ENCODE measurements at places on chromosomes 7 and 10. TPM values are rescaled to one million over a fixed set of nuclear protein-coding genes. Genes with fewer than 3 reads are reported as not detected.

Gene TSPAN12
- not detected for total RNA-seq

- DNase-seq = no peak
These were observed 5.3 kb upstream of the COL1A2 start for GRCh38 chr7:94389381-94389780.

- no peak for DNase-seq
These were observed 1.5 kb downstream of the TMEM184A start for GRCh38 chr7:1554333-1555045.

DNA sequence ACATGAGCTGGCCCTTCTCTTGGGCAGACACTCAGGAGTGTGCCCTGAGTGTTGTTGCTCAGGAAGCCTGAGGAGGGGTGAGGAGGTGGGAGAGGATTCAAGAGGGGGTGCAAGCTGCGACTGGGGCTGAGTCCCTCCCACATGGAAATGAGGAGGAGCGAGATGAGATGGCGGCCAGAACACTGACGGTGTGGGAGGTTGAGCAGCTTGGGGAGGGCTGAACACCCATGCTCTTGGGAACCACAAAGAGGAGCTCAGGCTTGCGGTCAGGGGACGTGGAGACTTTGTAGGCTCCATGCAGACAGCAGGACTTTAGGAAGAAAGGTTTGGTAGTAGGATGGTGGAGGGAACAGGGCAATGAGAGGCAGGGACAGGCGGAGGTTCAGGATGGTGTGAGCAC is 163.2 kb upstream of the SHH start:
- no peak for DNase-seq

DNA sequence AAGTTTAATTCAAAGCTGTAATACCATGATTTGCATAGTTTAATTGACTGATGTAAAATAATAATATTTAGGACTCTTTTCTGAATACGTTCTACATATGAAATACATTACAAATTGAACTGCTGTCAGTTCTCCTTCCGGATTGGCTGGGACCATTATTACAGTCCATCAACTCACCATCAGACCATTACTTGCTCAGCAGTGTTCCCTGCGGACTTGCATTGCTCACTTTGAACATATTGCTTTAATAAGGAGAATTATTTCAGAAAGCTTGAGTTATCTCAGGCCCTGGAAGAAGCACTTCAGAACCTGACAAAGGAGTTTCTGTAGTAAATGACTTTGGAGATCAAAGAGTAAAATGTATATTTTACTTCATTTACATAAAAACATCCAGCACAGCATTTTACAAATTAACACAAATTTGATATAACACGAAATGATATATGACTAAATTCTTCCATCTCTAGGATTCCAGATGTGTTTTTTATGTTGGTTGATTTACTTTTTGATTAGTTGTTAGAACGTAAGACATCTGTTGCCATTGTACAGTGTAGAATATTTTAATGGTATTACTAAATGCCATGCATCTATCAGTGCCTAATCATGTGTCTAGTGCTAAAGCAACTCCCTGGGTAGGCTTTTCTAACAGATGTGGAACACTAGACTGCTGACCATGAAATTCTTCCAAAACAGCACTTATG is 418.5 kb upstream of the SEMA3A start:
- no peak for DNase-seq

Gene NPFFR1
- total RNA-seq = not detected

- no peak for DNase-seq
These were observed 19.5 kb downstream of the EVX1 start for GRCh38 chr7:27262121-27262520.

- no peak for DNase-seq
These were observed 85.8 kb downstream of the CTNNA3 start for GRCh38 chr10:67609996-67610793.

GRCh38 chr10:18542832-18543231 is 108.6 kb downstream of the NSUN6 start:
- no peak for DNase-seq

Gene EPHB4
- 8.9 TPM for total RNA-seq

GRCh38 chr7:96823274-96823673 is 113.6 kb upstream of the SEM1 start:
- DNase-seq = no peak

GRCh38 chr10:104546756-104547155 is 94.3 kb upstream of the SORCS3 start:
- no peak for DNase-seq

Gene FAM180A
- not detected for total RNA-seq

- no peak for DNase-seq
These were observed 16.2 kb downstream of the CTBP2 start for GRCh38 chr10:125144206-125144605.

Gene FAM25A
- not detected for total RNA-seq

Gene ARHGEF5
- 7.9 TPM for total RNA-seq

Gene MEOX2
- not detected for total RNA-seq

DNA sequence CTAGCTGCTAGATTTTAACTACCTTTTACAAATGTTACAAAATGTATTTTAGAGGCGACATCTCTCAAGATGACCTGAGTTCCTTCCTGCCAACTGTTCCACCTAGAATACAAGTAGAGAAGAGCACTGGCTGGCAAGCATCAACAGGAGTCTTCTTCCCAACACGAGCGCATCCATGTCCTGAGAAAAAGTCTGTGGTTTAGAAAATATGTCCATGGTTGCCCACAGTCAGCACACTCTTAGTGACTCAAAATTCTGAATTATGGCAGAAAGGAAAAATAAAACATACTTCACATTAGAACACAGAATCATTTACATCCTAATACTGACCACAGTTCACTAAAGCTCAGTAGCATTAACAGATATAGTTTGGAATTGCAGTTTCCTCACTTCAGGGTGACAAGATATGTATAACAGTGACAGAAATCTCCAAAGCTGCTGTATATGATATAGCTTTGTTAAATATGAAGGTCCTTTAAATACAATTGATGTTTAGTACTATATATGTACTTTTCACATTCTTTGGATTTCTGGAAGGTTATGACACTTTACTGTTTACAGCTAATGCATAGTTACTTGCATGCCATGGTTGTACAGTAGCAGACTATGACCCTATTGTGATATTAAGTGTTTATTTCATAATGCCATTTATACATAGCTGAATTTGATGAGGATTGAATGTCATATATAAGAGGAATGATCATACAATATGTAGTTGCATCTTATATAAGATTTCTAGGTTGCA is 327.1 kb downstream of the GFRA1 start:
- DNase-seq = no peak

- peak; percentile 30 for DNase-seq
These were observed at the start of gene CALML3 for GRCh38 chr10:5524641-5525560. Gene CALML3, plus strand, starts transcription at chr10:5524961. Its CDS starts 125 bp downstream, at chr10:5525086.

Gene PHKG1
- 9.7 TPM for total RNA-seq
